Inflammatory macrophage treated with lipopolysaccharide for 4 hours (primary cell): ENCODE measurements at places on chromosomes 7 and 10.

- DNase-seq, result no peak
Observed at GRCh38 chr10:79982861-79983260, 34.0 kb upstream of the SFTPD start.

GRCh38 chr7:68484731-68485130, 1113.5 kb upstream of the AUTS2 start:
- DNase-seq, result no peak

DNA sequence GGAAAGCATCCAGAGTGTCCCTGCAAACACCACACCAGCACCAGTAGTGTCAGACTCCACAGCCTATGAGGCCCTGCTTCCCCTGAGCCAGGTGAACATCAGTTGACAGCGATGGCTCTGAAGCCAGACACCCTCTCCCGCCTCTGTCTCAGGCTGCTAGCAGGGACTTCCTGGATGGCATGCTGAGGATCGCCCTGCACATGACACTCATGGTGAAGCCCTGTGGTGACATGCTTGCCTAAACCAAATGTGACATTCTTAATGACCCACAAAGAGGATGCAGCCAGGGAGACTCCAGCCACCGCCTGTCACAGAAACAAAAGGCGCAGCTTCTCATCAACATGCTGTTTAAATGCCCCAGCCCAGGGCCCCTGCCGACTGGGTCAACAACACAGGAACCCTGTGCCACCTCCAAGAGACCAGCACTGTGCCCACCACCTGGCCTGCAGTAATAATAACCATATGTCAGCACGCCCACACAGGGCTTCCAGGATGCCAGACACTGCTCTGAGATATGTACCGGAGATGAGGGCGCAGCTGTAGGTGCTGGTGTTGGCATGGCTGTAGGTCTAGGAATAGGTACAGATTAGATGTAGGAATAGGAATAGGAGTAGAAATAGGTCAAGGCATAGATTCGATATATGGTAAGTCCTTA, 81.3 kb downstream of the GRID1 start:
- DNase-seq, result no peak

DNA sequence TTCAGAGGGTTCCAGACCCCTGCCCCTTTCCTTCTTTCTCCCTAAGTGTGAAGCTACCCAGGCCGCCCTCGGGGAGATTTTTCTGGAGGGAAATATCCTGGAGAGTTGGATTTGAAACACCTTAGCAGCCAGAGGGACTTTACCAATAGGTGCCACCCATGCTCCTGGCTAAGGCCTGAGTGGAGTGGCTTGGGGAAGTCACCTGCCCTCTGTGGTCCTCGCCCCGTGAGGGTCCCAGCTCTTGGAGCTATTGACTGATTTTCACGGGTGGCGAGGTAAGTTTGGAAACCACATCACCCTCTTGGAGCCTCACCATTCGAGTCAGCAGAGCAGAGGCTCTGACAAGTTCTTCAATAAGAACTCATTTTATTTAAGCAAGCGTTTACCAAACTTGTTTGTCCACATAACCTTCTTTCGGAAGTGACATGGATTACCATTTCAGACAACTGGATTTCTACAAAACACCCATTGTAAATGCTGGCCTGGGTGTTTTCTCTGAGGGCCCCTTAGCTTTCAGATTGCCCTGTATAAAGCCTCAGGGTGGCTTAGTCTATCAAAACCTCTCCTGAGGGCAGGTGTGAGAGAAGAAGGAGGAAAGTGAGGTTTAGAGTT, 20.4 kb downstream of the AQP1 start:
- no peak for DNase-seq

DNA sequence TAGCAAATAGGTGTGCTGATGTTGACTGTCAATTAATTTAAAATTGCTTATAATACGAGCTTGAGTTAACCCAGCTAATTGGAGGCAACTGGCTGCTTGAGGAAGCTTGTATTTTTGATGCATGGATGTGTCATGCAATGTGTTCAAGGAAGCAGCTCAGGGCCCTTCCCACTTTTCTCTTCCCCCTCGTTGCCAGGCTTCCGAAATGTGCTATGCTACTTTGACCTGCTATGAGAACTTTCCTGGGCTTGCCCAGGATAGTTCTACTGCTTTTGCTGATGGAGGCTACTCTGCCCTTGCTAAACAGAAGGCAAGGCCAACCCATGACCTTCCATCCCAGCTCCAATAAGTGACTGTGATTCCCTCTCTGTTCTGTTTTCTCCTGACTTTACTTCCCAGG, 24.4 kb downstream of the PLCE1 start:
- DNase-seq, result no peak

- peak; percentile 15 for DNase-seq
Observed at GRCh38 chr10:123573236-123574108, 92.7 kb upstream of the GPR26 start.

DNA sequence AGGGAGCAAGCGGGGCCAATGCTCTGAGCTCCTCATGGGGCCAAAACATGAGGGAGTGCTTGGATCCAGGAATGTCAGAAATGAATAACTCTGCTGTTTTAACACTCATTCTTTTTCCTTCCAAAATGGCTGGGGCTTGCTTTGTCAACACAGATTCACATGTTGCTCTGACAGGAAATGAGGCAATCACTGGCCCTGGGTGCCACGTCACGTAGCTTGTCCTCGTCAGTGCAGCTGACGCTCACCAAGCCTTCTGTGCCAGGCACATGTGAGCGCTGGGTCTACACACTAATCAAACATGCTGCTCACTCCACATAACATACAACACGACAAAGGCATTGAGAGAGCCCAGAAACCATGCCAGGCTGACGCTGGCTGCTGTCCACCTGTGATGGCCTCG, 198.9 kb downstream of the WDR37 start:
- DNase-seq, result no peak

DNA sequence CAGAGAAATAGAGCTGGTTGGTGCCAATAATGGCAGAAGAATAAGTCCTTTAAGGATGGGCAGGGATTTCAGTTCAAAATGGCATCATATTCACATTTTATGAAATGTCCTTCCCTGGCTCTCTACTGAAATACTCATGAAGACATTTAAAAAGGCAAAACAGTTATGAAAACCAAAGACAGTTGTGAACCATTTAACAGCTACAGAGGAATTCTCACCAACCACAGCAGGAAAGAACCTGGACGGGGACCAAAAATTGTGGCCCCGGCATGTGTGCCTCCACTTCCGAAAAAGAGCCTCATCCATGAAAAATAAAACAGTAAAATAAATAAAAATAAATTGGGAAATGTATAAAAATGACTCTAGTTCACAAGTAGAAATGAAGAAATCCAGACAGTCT, 539.5 kb downstream of the SUGCT start:
- DNase-seq, result no peak

GRCh38 chr7:74056096-74056915, 27.3 kb upstream of the LIMK1 start:
- no peak for DNase-seq

DNA sequence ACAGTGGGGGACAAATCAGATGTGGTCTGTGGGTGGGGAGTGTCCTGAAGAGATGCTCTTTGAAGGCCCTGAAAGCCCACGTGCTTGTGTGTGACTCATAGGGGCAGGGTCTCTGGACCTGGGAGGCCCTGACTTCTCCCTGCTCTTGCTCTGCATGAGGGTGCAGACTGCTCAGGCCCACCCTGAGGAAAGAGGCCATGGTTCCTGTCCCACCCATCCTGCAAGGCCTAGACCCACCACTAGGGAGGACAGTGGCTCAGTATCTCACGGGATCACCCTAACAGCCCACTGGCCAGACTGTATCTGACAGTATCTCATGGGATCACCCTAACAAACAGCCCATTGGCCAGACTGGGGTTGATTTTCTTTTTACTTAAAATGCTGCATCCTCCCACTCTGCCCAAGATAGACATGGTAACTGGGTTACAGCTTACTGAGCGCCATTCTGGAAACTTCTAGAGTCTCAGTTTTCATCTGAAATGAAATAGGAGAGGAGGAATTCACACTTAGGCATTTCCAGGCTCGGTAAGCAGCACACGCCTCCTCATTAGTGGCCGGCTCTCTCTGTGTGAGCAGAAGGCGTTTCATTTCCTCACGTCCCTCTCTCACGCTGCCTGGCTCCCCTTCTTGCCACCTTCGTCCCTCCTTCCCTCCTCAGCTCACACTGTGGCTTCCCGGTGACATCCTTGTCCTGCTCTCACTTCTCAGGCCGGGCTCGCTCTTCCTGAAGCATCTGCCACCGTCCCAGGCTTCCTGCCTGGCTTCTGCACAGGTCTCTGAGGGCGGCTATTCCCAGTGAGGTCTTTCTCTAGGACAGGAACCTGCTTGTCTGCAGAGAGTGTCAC, 242.6 kb downstream of the GLRX3 start:
- no peak for DNase-seq

DNA sequence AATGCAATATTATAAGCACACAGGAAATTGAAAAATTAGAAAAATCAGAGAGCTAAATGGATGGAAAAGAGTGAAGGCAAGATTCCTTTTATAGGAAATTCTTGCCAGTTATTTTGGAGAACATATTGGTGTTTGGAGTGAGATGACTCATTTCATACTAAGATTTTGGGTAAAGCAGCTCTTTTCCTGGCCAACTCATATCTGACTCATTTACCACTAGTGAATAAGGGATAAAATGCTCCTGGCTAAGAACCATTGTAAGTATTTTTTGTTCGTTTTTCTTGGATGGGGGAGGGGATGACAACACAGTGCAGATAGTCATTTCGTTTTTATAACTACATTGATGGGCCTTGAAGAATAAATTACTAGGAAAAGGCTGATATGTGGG, 139.3 kb downstream of the TWIST1 start:
- no peak for DNase-seq

DNA sequence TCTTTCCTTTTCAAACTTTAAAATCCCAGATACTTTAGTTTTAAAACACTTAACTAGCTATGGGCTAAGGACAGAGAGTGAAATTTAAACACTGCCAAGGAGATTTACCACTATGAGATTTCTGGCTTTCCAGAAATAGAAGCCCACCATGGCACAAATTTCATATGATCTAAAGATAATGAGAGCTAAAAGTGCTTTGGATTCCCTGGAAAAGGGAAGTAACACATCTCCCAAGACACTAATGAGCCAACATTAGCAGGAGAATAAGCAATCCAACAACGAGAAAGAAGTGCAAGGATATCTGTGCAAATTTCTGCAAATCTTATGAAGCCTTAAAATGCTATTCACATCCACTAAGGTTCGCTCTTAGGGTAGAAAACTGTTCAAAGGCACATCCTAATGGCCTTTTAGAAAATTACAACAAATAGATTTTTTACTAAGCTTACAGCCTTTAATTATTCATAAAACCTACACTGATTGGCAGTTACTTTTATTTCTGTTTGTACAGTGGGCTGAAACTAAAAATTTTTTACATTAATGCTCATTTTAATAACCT, 100.3 kb downstream of the RAPGEF5 start:
- no peak for DNase-seq

DNA sequence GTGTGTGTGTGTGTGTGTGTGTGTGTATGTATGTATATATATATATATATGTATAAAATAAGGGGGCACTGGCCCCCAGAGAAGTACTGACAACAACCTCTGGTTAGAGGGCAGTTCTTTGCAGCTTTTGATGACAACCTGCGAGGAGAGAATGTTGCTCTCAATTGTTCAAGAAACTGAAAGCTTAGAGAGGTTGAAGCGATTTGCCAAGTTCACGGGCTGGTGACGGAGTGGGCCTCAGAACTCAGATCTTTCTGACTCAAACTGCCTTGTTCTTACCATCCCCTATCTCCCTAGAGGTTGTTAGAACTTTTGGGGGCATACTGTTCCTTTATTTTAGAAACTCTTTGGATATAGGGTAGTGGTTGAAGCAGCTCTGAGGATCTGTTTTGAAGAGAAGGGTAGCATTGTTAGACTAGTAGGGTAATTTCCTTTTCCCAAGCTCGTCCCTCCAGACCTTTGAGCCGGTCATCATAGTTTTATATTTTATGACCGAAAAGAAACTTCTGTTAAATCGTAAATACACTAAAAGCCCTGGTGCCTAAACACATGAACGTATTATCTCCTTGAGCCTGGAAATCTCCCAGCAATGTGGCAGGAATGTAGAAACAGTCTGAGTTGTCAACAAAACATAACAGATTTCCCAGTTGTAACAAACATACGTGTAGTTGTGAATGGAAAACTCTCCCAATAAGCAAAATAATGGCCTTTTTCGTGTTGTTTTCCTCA, 541.7 kb upstream of the GALNT17 start:
- no peak for DNase-seq

- no peak for DNase-seq
Observed at GRCh38 chr10:80555415-80555814, 17.7 kb downstream of the SH2D4B start.
